ENCODE measurements at places on chromosomes 5 and 9. TPM values are rescaled to one million over a fixed set of nuclear protein-coding genes. Genes with fewer than 3 reads are reported as not detected.

Gene RNF183
- not detected for total RNA-seq

Gene FBXW5
- total RNA-seq, result 134 TPM

Gene GRM6
- not detected for total RNA-seq

Gene C5orf52
- total RNA-seq, result not detected

Gene CCDC183
- not detected for total RNA-seq

Gene SURF6
- total RNA-seq, result 12.8 TPM

Gene ZNF483
- 0.13 TPM for total RNA-seq

Gene PCDHGC4
- 0.13 TPM for total RNA-seq

Gene NMUR2
- total RNA-seq, result 0.24 TPM

Gene NRARP
- 1.8 TPM for total RNA-seq

Gene GRXCR2
- total RNA-seq, result not detected

Gene POLR3G
- 0.72 TPM for total RNA-seq

Gene ARHGAP26
- total RNA-seq, result 0.32 TPM

Gene C5orf46
- total RNA-seq, result not detected

Gene OTP
- total RNA-seq, result 0.24 TPM

Gene IRX1
- 1.7 TPM for total RNA-seq

Gene NEURL1B
- 6.1 TPM for total RNA-seq

Gene CDC20B
- under 0.01 TPM for total RNA-seq

Gene HOMER1
- 4.2 TPM for total RNA-seq

Gene SMIM32
- total RNA-seq, result not detected

Gene PITX1
- total RNA-seq, result 3.2 TPM

Gene AMBP
- total RNA-seq, result not detected

Gene FAM221B
- total RNA-seq, result not detected

Gene CCDC171
- total RNA-seq, result 1.0 TPM

Gene SLCO6A1
- total RNA-seq, result not detected

Gene ABLIM3
- total RNA-seq, result 91.3 TPM

Gene TLR4
- 0.64 TPM for total RNA-seq

Gene SLC6A7
- total RNA-seq, result not detected

Gene GBGT1
- total RNA-seq, result 15.4 TPM

Data from epithelial cell of alveolus of lung (primary cell).